ENCODE measurements at places on chromosomes 1 and 21.

GRCh38 chr1:246860401-246860800, 71.3 kb downstream of the AHCTF1 start:
- DNase-seq: no peak

- DNase-seq: no peak
Measured at GRCh38 chr1:160659566-160659965, 12.7 kb upstream of the SLAMF1 start.

DNA sequence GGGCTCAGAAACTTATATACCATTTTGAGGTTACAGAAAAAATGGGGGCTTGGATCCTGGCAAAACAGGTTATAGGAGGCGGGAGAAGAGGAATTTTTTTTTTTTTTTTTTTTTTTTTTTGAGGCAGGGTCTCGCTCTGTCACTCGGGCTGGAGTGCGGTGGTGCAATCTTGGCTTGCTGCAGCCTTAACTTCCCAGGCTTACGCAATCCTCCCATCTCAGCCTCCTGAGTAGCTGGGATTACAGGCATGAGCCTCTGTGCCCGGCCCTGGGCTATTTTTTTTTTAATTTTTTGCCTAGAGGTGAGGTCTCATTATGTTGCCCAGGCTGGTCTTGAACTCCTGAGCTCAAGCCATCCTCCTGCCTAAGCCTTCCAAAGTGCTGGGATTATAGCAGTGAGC, 24.7 kb downstream of the MROH7 start:
- no peak for DNase-seq

DNA sequence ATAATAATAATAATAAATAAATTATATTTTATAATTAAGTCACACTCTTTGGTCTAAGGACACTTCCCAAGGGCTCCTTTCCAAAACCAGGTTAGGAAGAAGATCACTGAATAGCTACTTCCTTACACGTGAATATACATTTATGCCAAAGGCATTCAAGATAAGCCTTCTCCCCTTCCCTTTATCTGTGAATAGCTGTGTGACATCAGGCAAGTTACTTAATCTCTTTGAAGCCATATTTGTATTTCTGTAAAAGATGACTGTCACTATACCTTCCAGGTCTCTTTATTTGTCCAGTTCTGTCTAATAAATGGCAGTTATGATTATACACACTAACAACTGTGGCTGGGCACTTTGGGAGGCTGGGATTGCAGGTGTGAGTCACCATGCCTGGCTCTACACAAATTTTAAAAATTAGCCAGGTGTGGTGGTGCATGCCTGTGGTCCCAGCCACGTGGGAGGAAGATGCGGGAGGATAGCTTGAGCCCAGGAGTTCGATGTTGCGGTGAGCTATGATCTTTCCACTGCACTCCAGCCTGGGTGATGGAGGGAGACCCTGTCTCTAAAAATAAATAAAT, 5.5 kb upstream of the RNF11 start:
- no peak for DNase-seq

DNA sequence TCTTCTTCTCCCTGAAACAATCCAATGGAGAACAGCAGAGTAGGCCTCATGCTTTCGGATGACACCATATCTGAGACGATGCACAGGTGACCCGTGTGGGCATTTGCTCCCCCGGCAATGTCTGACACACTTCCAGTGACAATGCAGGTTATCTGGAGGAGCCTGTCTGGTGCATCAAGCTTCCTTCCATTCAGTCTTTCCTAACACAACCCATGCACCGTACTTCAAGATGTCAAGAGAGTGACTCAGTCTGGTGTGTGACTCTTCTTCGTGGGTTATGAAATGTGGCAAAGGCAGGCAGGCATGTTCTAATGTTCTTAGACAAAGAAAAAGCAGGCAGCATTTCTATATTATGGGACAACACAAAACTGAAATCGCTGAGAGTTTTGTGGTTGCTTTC, 159.1 kb downstream of the EDEM3 start:
- no peak for DNase-seq

- DNase-seq: peak; percentile 94
Measured at GRCh38 chr1:110209715-110210603, at the start of gene KCNC4. TSS of gene KCNC4 (plus strand) at chr1:110210314. CDS start at chr1:110211500, 1,186 bp downstream.

- no peak for DNase-seq
Measured at GRCh38 chr1:235720544-235720943, 71.0 kb upstream of the GNG4 start.

- peak; percentile 90 for DNase-seq
Measured at GRCh38 chr1:117630423-117630998, 24.7 kb downstream of the TENT5C start.

Data from left ventricle myocardium superior (tissue), 1 donor.